ENCODE measurements at places on chromosomes 13 and 19. TPM values are rescaled to one million over a fixed set of nuclear protein-coding genes. Genes with fewer than 3 reads are reported as not detected.

GRCh38 chr13:48492096-48492440, 40.8 kb downstream of the RCBTB2 start:
- DNase-seq, result no peak

GRCh38 chr13:46303742-46304385, 83.2 kb downstream of the RUBCNL start:
- DNase-seq, result no peak

DNA sequence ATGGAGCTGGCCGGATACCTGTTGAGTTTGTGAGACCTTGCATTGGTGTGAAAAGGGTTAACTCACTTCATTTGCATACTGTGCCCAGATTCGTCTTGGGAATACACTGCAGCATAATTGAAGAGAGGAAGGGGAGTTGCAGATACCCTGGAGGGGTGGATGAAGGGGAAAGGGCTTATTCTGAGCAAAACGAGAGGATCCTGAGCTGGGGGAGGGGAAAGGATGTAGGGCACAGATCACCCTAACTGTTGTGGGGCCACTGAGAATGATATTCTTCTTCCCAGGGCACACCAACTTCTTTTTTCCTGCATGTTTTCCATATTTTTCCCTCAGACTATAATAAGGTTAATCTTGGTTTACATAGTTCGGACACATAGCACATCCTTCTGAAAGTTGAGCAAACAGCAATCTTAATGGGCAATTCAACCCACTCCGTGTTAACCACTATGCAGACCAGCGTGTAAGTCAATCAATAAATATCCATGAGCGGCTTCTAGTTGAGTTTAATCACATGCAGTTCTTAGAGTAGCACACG, 11.7 kb upstream of the PTPRS start:
- no peak for DNase-seq

GRCh38 chr13:31088826-31089420, 72.8 kb downstream of the HSPH1 start:
- no peak for DNase-seq

- no peak for DNase-seq
Observed at GRCh38 chr19:7500811-7501450, 12.1 kb upstream of the PEX11G start.

- no peak for DNase-seq
Observed at GRCh38 chr19:10862561-10863106, 8.7 kb upstream of the CARM1 start.

- peak; percentile 32 for DNase-seq
Observed at GRCh38 chr19:13100031-13100588, 2.5 kb downstream of the LYL1 start.

- no peak for DNase-seq
Observed at GRCh38 chr19:7288977-7289376, 5.2 kb downstream of the INSR start.

DNA sequence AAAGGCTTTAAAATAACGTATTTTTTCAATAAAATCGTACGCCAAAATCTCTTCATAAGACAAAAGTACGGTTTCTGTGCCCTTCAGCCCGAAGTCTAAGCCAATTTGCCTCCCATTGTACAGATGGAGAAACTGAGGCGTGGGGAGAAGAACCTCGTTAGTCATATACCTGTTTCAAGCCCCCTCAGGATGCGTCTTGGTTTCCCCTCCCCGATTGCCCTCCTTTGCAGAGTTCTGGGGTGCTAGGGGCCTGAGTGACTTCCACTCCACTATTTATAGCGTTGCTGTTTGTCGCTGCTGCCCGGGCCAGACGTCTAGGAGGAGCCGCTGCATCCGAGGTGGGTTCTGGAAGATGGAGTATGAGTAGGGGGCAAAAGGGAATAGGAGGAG, 2.3 kb upstream of the LTBP4 start:
- DNase-seq, result no peak

GRCh38 chr13:44237881-44238421, 135.7 kb upstream of the SERP2 start:
- peak; percentile 81 for DNase-seq

DNA sequence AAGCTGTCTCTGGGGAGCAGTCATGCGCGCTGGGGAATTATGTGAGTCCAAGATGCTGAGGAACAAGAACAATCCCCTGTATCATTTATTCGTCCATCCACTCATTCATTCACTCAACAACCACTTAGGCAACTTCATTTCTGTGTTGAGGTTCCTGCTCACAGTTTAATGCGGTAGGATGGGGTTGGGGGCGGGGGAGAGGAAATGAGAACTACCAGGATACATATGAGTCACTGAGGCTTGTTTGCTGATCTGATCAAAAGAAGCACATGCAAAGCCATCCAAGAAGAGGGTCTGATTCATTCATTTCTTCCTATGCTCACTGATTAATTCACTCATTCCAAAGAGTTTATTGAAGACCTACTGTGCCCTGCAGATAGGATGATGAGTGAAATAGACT, 20.9 kb downstream of the ZNF536 start:
- no peak for DNase-seq

- DNase-seq, result peak; percentile 51
Observed at GRCh38 chr19:48970923-48971395, 5.8 kb downstream of the FTL start.

DNA sequence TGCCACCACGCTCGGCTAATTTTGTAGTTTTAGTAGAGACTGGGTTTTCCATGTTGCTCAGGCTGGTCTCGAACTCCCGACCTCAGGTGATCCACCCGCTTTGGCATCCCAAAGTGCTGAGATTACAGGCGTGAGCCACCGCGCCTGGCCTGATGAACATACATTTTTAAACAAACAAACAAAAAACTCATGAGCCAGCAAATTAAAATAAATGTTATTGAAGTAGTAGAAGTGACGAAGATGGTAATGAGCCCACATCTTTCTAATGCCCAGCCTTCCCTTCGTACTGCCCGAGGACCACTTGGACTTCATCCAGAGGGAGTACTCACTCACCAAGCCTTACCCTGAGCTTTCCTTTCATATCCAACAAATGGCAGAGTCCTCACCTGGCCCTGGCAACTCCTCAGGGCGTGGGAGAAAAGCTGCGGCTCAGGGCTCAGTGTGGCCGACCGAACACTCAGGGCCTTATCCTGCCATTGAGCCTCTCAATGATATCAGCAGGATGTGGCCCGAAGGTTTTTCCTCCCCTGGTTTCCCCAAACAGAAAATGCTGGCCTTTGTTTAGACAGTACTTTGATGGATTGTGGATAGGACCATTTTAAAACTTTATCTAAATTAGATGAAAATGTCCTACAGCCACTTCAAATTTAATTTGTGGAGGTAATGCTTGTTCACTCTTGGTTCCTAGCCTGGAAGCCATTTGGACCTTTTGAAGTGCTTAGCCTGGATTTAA, 22.8 kb upstream of the ABCC4 start:
- DNase-seq, result no peak

DNA sequence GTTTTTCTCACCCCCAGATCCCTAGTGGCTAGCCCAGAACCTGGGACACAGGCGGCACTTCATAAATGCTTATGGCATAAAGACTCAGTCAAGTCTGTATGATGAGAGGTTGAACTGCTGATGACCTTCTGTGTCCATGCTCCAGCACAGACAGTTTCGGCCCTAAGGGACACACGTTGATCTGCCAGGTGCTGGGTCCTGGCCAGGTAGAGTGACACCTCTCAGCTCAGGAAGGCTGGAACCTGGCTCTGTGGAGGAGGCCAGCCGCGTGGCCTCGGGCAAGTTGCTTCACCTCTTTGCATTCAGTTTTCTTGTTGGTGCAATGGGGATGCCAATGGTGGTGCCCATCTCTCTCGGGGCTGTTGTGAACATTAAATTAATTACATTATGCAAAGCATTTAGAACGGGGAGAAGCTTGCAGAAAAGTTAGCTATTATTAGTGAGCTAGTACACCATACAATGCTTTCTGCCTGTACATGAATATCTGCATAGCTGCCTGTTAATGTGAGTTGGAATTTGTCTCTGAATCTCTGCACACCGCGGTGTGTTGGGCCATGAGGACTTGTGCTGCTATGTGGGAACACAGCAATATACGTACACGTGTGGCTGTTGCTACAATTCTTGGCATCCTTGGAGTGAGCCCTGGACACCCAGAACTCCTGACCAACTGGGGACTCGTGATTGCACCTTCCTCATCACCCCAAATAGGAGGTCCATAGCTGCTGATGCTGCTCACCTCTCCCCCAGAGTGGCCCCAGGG, 8.4 kb downstream of the GADD45B start:
- DNase-seq, result no peak

- DNase-seq, result no peak
Observed at GRCh38 chr19:56778351-56778750, 62.2 kb downstream of the PEG3 start.

KCTD15 gene
- polyA plus RNA-seq, result 3.3 TPM

STARD13 gene
- polyA plus RNA-seq, result 22.0 TPM

GFY gene
- not detected for polyA plus RNA-seq

ZNF682 gene
- polyA plus RNA-seq, result 1.4 TPM

ICAM1 gene
- polyA plus RNA-seq, result 15.2 TPM

PRR20C gene
- polyA plus RNA-seq, result not detected

IL12RB1 gene
- 0.75 TPM for polyA plus RNA-seq

FCHO1 gene
- 0.07 TPM for polyA plus RNA-seq
